ENCODE measurements at places on chromosomes 6 and 20. TPM values are rescaled to one million over a fixed set of nuclear protein-coding genes. Genes with fewer than 3 reads are reported as not detected.

TINAG gene
- not detected for total RNA-seq

- DNase-seq = no peak
These were observed 126.4 kb downstream of the MAP3K4 start for GRCh38 chr6:161117942-161118341.

- peak; percentile 79 for DNase-seq
These were observed 22.3 kb downstream of the TPBG start for GRCh38 chr6:82385961-82386360.

ENPP4 gene
- total RNA-seq = 2.8 TPM

ELOVL4 gene
- 1.6 TPM for total RNA-seq

GRCh38 chr6:125974214-125974866 is 12.0 kb upstream of the TRMT11 start:
- peak; percentile 61 for DNase-seq

- DNase-seq = no peak
These were observed 26.4 kb upstream of the MCM3 start for GRCh38 chr6:52310932-52311331.

DNA sequence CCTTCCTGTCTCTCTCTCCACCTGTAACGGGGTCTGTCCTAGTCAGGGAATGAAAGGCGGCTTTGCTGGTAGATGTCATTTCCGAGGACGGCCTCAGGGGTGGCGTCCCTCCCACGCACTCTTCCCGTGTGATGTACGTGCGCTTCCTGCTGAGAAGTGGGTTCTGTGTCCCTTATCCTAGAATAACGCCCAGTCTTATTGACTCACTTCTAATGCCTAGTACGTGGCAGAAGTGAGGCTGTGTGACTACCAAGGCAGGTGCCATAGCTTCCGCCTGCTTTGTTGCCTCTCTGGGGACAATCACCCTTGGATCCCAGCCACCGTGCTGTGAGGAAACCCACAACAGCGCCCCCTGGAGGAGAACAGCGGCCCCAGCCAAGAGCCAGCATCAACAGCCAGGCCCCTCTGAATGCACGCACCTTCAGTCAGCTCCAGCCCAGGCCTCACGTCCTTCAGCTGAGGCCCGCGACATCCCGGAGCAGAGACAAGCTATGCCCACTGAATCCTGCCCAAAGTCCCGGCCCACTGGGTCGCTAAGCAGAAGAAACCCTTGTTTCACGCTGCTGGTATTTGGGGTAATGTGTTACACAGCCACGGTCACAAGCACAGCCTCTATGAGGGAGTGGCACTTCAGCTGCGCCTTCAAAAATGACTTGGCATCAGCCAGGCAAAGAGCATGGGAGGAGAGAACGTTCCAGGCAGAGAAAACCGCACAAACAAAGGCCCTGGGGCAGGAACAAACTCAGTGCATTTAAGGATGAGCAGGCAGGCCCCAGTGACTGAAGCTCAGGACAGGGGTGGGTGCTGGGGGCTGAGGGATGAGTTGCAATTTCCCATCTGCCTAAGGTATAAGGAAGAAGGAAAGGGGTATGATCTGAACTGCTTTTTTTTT is 224.2 kb downstream of the NFATC2 start:
- peak; percentile 52 for DNase-seq

DNA sequence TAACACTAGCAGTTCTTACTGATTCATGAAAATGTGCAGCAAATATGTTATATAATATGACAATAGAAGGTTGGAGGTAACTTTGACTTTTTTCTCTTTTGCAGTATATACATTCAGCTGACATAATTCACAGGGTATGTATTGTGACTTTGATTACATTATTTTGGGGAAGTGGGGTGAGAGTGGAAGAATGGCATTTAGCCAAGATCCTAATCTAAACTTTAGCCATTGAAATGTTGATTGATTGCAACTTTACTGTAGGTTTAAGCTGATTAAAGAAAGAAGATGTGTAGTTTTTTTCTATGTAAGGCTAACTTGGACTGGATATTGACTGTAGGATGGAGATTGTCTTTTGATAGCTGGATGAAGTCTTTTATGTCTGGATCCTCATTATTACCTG is 46.0 kb downstream of the MAPK14 start:
- peak; percentile 12 for DNase-seq

DNA sequence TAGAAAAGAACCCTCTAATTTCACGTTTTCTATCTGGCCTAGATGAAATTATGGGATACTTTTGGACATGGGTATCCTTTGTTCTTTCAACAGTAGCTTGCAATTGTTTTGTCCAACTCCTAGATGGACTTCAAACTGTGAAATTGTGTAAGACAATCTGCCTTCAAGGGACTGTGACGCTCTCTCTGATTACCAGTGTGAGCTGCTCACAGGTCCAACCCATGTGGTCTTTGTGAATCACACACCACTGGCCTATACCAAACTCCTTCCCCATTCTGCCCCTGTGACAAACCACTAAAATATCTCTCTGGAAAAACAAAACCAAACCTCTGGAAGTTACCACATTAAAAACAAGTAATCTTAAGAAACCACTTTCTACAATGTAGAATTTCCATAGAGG is 59.5 kb downstream of the NINL start:
- peak; percentile 79 for DNase-seq

GRCh38 chr6:151276112-151276740 is 36.5 kb downstream of the AKAP12 start:
- no peak for DNase-seq

GRCh38 chr6:169098116-169098515 is 155.5 kb downstream of the THBS2 start:
- no peak for DNase-seq

DNA sequence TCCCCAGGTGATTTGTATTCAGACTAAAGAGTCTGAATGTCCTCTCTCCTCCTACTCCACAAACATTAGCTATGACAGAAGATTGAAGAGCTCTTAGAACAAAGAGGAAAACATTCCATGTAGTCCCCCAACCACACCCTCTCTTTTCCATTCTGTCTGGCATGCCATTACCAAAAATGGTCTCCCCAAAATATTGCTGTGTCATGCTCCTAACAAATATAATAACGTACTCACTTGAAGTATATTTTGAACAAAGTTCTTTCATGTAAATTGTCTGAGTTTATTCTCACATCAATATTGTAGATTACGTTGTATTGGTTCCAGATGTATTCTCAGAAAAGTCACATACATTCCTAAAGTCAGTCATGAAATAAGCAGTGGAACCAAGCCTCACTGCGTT is 467.3 kb upstream of the IRAK1BP1 start:
- no peak for DNase-seq

GRCh38 chr6:100023798-100024197 is 29.8 kb upstream of the MCHR2 start:
- no peak for DNase-seq

- no peak for DNase-seq
These were observed 169.2 kb downstream of the PDE7B start for GRCh38 chr6:136020691-136021090.

BCAS1 gene
- total RNA-seq = 0.35 TPM

LPA gene
- total RNA-seq = not detected

PREX1 gene
- 18.9 TPM for total RNA-seq

DNA sequence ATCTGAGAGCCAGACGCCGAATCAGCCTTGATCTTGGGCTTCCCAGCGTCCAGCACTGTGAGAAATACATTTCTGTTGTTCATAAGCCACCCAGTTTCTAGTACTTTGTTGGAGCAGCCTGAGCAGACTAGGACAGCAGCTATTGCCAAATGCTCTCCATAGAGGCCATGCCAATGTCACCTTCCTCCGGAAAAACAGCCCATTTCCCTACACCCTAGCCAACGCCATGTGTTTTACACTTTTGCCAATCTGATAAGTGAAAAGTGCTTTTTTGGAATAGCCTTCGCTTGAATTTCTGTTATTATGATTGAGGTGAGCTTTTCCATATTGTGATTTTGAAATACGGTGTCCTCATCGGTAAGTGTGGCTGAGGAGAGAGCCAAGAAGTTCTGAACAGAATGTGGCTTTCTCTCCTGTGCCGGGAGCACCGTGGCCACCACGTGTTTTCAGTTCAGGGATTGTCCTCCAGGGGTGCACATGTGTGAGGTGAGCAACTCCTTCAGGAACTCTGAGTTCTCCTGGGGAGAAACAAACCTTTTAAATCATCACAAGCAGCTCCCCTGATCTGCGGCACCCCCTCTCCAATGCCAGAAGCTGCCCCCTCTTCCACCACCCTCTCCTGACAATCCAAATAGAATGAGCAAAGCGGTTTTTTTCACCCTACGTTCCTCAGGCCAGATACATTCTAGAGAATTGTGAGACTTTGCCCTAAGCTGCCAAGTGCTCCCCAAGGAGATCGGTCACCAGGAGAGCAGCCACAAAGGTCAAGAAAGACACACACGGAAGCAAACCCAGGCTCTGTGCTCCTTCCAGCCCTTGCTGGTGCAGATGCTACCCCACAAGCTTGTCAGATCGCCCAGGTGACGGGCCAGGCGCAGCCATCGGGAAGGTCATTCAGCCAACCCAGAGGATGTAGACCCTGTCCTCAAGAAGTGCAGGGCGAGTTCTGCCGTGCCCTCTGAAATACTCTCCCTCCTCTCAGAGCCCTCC is 36.0 kb downstream of the TAF8 start:
- peak; percentile 23 for DNase-seq

DNA sequence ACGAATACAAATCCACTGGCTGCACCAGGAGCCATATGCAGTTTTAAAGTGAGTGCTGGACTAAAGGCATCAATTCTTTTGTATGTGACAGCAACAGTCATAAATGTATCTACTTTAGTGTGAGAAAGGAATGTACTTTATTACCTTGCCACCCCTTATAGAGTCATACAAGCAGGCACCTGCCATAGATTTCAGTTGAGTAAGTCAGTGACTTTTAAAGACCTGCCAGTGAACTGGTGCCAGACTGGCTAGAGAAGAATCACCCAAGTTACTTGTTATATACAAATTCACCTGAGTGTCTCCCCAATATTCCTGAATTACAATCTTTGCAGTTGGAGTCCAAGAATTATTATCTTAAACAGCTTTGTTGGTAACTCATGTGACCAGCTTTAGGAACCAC is 547.9 kb downstream of the COL12A1 start:
- no peak for DNase-seq

SLC17A2 gene
- not detected for total RNA-seq

- DNase-seq = no peak
These were observed 96.5 kb downstream of the HFE start for GRCh38 chr6:26183581-26184366.

DNA sequence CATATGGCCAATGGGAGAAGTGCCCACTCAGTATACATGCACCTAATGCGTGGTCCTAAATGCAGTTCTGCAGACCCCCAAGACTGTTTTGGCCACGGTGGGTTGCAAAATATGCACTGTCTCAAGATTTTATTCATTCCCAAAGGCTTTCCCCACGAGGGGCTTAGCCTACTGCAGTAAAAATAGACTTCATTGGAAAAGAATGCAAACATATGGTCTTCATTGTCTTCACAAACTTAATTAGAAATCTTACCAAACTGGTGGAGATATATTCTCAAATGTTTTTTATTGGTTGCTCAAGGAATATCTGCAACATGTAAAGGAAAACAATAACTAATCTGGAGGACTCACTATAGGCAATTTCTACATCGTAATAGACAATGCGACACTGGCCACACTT is 31.6 kb upstream of the PRL start:
- DNase-seq = no peak

SLC35B2 gene
- 109 TPM for total RNA-seq

GRCh38 chr20:58481481-58482021 is 33.6 kb downstream of the APCDD1L start:
- peak; percentile 86 for DNase-seq

DNA sequence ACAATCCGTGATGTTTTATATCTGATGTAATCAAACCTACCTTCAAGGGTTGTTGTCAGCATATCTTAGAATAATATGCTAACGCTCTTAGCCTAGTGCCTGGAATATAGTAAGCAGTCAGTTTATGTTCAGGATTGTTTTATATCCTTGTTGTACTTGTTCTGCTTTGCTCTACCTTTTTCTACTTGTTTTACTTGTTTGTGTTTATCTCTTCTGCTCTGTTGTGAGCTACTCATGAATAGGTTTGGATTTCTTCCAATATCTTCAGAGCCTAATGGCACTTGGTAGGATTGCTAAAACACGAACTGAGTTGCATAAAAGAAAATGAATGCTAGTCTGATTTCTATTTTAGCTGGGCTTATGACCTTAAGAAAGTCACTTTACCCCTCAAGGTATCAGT is 40.1 kb downstream of the DNAH8 start:
- DNase-seq = peak; percentile 77

DNA sequence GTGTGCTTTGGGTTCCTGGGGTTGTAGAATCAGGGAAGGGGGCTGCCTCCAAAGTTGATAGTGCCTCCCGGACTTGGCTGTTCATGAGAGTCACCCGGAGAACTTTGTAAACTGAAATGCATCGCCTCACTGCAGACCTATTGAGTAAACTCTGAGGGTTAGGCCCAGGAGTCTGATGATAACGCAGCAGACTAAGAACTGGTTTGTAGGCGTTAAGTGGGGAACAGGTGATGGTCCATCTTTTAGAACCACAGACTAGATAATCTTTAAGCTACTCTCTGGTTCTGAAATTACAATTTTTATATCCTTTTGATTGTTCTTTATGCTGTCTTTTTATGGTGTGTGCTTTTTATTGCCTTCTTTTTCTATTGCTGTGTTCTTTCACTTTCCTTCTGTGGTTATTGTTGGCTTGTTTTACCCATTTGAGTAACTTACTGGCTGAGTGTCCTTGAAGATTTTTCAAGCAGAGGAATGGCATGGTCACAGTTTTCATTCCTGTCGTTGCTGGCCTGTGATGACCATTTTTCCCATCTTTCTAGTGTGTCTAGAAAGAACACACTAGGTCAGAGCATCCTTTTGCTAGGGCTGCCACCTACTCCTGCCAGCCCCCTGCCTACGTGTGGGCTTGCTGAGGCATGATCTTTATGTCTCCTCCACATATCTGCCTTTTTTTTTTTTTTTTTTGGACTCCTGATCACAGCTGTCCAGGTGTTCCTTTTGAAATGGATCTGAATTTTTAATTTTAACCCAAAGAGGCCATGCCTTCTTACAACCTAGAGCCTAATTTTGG is 30.9 kb downstream of the LRRC1 start:
- DNase-seq = no peak

GRCh38 chr20:33963751-33964150 is 30.0 kb upstream of the RALY start:
- no peak for DNase-seq

PDE10A gene
- total RNA-seq = 2.1 TPM

GRCh38 chr6:17580518-17581048 is 19.5 kb upstream of the FAM8A1 start:
- peak; percentile 42 for DNase-seq

MUC22 gene
- 0.06 TPM for total RNA-seq

GRCh38 chr20:62770111-62770910 is 26.0 kb upstream of the MRGBP start:
- no peak for DNase-seq

DNA sequence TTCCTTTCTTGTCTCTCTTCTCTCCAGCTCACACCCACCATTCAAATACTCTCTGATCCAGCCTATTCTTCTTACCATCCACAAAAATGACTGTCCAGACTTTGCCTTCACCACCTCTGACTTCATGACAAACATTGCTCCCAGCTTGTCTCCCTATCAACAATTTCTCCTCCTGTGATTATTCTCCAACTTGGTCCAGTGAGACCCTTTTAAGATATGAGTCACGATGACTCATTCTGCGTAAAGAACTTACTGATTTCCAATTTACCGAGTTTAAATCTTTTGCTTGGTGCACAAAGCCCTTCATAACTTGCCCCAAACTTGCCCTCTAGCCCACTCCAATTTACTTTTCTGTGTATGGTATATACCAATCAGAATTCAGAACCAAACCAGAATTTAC is 833.2 kb downstream of the MAFB start:
- DNase-seq = no peak

- DNase-seq = no peak
These were observed 2.1 kb downstream of the BTN3A2 start for GRCh38 chr6:26367114-26367513.

SPTLC3 gene
- 16.3 TPM for total RNA-seq
